Skin of body (tissue), 3 donors: ENCODE measurements at places on chromosomes 11 and 22. TPM values are rescaled to one million over a fixed set of nuclear protein-coding genes. Genes with fewer than 3 reads are reported as not detected.
A peak's percentile ranks its signal among the peaks of the same experiment; 100 is the strongest.

The EIF1AD gene
- total RNA-seq, result 19.0 TPM

The NCR3LG1 gene
- 1.8 TPM for total RNA-seq

DNA sequence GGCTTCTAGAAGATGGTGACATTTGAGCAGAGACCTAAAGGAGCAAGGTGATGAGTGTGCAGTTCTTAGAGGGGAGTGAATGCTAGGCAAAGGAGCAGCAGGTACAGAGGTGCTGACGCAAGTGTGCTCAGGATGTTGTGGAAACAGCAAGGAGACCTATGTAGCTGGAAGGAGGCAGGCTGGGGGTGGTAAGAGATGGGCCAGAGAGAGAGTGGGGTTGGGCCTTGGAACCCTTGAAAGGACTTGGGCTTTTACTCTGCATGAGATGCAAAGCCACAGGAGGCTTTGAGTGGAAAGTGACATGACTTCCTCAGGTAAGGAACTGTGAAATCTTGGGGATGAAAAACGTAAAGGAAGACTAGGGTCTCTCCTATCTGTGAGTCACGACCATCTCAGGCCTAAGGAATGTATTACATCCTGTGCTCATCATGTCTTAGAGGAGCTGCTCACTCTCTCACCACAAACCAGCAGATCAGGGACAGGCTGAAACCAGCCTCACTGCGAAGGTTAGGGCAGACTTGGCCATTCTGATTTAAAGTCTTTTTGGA lies 65.4 kb downstream of the MICAL2 start:
- no peak for DNase-seq

The NR1H3 gene
- 34.4 TPM for total RNA-seq

The OR51B5 gene
- 0.30 TPM for total RNA-seq

DNA sequence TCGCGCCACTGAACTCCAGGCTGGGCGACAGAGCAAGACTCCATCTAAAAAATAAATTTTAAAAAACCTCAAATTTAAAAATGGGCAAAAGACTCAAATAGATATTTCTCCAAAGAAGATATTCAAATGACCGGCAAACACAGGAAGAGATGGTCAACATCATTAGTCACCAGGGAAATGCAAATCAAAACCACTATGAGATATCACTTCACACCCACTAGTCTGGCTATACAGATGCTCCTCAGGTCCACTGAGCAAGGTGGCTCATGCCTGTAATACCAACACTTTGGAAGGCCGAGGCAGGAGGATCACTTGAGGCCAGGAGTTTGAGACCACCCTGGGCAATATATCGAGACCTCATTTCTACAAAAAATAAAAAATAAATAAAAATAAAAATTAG lies 43.3 kb upstream of the SLC35C1 start:
- DNase-seq, result no peak

GRCh38 chr11:115396533-115396932 lies 107.7 kb downstream of the CADM1 start:
- DNase-seq, result peak; percentile 75

DNA sequence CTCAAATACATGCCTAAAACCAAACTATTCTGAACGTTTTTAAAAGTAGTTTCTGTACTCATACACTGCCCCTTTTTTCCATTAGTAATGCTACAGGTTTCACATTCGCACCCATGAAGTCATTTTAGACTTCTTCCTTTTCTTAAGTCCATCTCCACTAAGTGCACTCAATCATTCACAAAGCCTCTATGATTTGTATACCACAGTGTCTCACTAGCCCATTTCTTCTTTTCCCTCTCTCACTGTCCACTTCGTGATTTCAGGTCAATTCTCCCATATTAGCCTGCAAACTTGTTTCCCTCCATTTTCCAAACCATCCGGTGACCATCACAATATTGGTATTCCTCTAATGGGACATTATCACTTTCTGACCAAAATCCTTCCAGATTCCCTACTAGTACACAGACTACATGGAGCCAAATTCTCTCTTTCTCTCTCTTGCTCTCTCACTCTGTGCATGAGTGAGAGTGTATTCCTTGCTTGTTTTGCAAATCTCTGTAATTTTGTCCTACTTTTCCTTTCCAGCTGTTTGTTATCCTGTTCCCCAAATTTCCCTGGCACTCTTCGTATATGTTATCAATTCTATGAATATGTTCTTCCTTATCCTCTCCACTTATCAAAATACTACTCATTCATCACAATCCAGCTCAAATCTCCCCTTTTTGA lies 3.4 kb upstream of the ZC3H12C start:
- DNase-seq, result no peak

The OR4A47 gene
- total RNA-seq, result not detected

DNA sequence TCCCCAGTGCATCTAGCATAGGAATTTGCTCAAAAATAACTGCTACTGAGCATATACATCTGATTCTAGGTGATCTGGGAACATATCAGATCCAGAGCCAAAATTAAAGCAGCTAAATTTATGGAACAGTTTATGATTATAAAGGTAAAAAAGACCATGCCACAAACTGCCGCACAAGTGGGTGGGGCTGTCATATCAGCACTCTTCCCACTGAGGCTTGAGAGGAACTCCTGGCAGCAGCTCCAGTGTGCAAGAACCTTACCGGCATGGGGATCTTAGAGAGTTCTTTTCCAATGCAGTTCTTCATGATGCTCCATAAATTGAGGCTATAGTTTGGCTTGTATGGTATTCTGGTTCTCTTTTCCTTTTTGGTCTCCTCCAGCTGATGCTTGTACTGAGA lies 15.3 kb downstream of the OSBP start:
- no peak for DNase-seq

GRCh38 chr11:83026229-83026628 lies 45.5 kb downstream of the RAB30 start:
- DNase-seq, result no peak

DNA sequence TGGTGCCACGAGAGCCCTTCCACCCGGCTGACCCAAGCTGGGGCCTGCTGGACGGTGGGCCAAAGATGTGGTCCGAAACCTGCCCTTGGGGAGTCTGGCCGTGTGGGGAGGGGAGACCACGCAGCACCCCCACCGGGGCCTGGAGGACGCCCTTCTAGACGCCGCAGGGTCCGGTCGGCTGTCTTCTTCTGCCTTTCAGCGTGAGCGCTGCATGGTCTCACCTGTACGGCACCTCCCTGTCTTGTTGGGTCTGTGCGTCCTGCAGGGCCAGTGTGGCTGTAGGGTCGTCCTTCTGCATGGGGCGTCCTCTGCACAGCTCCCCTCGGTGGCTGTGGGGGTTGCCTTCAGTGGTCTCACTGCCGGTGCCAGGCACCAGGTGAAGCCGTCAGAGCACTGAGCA lies 2.8 kb downstream of the BRSK2 start:
- no peak for DNase-seq

DNA sequence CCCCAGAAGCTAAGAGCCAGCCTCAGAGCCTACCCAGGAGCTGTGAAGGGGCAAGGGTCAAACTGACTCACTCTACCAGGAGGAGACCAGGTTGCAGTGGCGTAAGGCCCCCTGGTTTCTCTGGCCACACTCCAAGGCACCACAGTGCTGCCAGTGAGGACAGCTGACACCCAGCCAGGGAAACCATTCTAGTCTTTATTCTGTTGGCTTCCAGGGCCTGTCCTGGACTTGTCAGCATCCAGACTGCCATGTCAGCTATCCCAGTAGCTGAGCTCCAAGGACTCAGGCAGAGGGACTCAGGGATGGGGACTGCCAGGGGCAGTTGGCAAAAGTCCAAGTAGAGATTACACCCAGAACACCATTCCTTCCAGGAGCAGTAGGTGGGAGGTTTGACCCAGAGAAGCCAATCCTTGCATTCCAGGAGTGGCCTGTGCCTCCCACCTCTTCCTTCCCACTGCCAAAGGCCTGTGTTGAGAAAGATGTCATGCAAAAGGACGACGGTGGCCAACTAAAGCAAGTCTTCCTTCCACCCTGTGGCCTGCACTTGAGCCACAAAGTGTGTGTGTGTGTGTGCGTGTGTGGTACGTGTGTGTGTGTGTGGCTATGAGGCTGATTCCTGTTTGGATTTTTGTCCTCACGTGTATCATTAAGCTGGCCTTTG lies 3.6 kb upstream of the MAPK8IP1 start:
- no peak for DNase-seq

The TRMT2A gene
- total RNA-seq, result 27.0 TPM

The MFNG gene
- 2.4 TPM for total RNA-seq

The LGR4 gene
- total RNA-seq, result 142 TPM

The PDE2A gene
- total RNA-seq, result 12.3 TPM

The GAS2 gene
- total RNA-seq, result 18.9 TPM

GRCh38 chr11:126282361-126282735 lies 545 bp upstream of the TIRAP start:
- DNase-seq, result peak; percentile 48
